ENCODE measurements at places on chromosomes 16 and 17.
A peak's percentile ranks its signal among the peaks of the same experiment; 100 is the strongest.

DNA sequence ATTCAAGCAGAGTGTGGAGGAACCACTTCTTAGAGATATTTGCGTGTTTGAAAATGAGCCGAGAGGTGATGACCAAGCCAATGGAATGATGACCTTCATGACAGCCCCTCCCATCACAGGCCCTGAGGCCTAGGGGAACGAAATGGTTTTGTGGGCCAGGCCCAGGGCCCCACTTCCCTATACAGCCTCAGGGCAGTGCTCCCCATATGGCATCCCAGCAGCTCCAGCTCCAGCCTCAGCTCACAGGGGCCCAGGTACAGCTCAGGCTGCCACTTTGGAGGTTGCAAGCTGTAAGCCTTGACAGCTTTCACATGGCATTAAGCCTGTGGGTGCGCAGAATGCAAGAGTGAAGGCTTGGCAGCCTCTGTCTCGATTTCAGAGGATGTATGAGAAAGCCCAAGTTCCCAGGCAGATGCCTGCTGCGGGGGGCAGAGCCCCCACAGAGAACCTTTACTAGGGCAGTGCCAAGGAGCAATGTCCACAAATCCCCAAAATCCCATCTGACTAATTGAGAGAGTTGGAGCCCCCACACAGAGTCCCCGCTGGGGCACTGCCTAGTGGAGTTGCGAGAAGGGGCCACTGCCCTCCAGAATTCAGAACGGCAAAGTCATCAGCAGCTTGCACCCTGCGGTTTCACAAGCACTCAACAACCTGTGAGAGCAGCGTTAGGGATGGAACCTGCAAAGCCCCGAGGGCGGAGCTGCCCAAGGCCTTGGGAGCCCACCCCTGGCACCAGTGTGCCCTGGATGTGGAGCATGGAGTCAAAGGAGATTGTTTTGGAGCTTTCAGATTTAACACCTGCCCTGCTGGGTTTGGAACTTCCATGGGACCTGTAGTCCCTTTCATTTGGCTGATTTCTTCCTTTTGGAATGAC lies 21.2 kb downstream of the CHMP6 start:
- no peak for DNase-seq

GRCh38 chr17:280901-281300 lies 71.7 kb downstream of the RPH3AL start:
- no peak for DNase-seq

- DNase-seq, result no peak
These were observed 69.3 kb downstream of the WWP2 start for GRCh38 chr16:69831212-69832123.

- no peak for DNase-seq
These were observed 2.7 kb downstream of the LYRM1 start for GRCh38 chr16:20903116-20903898.

DNA sequence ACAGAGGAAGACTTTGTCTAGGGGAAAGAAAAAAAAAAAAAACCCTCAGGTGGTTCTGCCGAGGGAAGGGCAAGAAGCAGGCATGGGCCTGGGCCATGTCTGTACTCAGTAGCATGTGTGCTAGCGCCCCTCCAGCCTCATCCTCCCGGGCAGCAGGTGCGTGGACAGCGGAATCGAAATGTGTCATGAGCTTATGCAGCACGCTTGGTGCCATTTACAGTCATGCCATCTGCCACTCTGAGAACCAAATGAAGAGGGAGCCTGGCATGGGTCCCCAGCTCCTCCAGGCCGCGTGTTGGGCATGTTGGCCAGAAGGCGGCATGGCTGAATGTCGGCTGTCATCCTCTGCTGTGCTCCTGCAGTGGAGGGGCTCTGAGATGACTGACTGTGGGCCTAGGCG lies 31.4 kb downstream of the CRAMP1 start:
- DNase-seq, result no peak

DNA sequence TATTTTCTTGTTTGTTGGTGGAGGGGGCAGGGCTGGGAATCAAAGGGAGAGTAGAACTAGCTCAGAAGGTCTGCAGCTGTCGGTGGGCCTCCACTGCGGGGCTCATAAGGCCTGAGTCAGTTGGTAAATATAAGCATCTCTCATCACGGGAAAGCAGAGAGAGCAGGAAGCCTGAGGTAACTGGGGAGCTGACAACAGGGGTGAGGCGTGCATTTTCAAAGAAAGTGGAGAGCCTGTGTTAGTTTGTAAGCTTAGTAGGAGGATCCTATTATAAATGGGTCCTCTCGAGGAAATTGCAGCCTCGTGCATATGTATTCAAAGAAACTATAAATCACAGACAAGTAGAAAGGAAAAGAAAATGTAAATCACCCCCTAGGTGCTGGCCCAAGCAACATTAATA lies 221.0 kb upstream of the CDH13 start:
- no peak for DNase-seq

GRCh38 chr16:26133416-26134093 lies 441.8 kb downstream of the HS3ST4 start:
- no peak for DNase-seq

- DNase-seq, result no peak
These were observed 184.4 kb upstream of the HS3ST3A1 start for GRCh38 chr17:13785981-13786598.

- no peak for DNase-seq
These were observed 28.6 kb upstream of the SSTR5 start for GRCh38 chr16:1043881-1044451.

- DNase-seq, result no peak
These were observed 36.4 kb upstream of the HSBP1 start for GRCh38 chr16:83771306-83771942.

DNA sequence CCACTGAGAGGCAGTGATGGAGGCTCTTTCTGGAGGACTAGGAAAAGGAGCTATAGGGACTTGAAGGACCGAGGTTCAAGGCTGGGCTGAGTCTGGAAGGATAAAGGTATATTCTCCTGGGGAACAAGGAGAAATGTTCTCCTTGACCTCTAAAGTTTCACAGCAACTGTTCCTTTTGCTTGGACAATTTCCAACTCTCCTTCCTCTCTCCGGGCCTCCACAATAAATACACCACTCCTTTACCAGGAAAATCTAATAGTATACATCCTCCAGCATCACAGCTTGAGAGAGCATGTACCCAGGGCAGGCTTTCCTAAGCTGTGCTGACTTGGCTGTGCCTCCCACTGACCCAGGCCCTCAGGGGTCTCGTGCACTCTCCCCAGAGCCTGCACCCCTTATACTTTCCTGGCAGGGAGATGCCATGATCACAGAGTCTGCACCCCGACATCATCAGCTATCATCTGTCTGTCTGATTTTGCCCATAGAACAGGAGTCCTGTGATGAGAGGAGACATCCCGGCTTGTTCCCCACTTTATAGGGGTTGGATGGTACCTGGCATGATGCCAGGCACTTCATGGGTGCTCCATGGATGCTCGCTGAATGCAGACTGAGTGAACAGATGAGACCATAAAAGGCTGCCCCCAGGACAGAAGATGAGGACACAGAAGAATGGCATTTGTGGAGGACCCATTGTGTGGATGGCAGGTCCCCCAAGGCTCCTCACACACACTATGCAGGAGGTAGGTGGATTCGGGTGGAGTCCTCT lies 582.6 kb upstream of the CDH5 start:
- no peak for DNase-seq

GRCh38 chr17:68418876-68419275 lies 38.4 kb downstream of the WIPI1 start:
- DNase-seq, result no peak

DNA sequence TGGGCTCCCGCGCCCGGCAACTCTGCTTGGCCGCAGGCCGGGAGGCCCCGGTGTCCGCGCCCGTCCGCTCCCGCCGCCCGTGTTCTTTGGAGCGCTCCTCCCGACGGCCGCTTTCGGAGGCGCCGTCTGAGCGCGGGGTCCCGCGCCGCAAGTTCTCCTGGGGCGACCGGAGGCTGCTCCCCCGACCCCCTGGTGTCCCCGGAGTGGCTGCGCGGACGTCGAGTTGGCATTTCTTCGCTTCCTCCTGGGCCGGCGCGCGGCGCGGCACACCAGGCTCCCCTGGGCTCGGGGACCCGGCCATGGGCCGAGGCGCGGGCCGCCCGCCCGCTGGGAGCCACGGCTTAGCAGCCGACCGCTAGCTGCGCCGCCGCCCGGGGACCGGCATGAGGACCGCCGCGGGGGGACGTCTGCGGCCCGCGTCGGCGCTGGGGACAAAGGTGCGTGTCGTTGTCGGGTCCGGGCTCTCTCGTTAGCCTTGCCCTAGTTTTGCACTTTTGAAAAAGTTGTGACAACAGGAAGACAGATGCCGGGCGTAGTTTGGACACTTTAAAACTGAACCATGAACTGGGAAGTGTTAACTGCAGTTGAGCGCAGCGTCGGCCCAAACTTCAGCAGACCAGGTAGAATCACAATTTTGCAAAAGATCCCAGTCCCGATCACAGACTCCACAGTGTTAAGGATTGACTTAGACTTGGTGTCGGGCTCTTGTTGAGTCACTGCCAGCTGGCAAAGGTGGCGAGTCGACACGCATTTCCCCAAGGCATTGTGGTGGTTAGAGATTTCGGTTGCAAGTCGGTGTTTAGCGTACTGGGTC lies 700 bp downstream of the UBN1 start:
- DNase-seq, result no peak

DNA sequence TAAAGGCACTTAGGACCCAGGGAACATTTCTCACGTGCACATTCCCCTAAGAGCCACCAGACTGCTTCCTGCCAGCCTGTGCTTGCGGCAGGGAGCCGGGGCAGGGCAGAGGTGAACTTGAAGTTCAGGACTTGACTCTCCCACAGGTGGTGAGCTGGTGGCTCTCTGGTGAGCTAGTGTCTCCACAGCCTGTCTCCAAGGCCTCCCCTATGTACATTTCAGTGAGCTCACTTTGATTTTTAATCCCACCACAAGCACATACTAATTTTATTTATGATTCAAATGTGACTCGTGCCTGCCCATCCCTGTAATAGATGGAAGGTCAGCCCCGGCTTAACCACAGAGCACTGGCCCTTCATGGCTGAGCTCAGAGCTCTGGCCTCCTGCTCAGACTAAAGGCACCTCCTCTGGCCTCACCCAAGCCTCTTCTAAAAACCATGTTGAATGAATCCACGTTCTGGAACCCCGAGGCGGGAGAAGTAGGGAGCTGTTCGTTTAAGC lies 9.2 kb downstream of the SNN start:
- DNase-seq, result no peak

GRCh38 chr16:57522960-57523359 lies 13.4 kb downstream of the CCDC102A start:
- DNase-seq, result no peak

DNA sequence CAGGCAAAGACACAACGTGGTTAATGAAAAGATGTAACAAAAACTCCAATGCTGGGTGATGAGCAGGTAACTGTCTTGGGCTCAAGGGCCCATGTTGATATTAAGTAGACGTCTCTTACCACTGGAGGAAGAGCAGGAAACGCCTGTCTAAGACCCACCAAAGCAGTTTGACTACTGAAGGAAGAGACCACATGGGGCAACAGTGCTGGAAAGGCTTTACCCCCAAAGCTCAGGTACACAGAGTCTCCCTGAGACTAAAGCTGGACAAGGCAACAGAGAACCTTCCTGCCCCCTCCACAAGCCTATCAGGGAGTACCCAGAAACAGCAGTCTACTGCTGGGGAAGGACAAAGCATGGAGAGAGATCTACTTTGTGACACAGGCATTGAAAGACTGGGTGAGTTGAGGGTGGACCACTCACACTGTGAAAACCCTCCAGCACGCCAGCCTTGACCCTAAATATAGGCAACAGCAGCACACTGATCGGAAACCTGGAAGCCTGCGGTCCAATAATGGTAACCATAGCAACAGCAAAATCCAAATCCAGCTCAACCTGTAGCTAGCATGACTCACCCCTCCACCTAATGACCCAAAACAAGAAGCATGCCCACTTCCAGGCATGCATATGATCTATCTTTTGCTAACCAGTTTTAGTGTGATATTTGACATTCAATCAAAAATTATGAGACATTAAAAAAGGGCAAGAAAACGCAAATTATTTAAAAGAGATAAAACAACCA lies 270.5 kb upstream of the SDK2 start:
- no peak for DNase-seq

DNA sequence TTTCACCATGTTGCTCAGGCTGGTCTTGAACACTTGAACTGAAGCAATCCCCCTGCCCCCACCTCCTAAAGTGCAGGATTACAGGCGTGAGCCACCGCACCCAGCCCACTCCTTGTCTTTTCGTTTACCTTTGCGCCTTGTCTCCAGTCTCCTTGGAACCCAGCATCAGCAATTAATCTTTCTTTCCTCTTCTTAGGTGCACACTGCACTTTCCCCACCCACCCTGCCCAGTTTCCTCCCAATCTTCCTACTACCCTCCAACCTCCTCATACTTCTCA lies 1.5 kb upstream of the CLDN7 start:
- no peak for DNase-seq

- peak; percentile 12 for DNase-seq
These were observed 11.4 kb downstream of the CFAP97D1 start for GRCh38 chr17:43791589-43791988.
